ENCODE measurements at places on chromosomes 7 and 10.

- no peak for DNase-seq
Measured at GRCh38 chr7:80678707-80679106, 40.3 kb downstream of the CD36 start.

- no peak for DNase-seq
Measured at GRCh38 chr7:133941496-133941895, 185.6 kb upstream of the LRGUK start.

- DNase-seq = no peak
Measured at GRCh38 chr7:85748861-85749260, 562.0 kb upstream of the SEMA3D start.

DNA sequence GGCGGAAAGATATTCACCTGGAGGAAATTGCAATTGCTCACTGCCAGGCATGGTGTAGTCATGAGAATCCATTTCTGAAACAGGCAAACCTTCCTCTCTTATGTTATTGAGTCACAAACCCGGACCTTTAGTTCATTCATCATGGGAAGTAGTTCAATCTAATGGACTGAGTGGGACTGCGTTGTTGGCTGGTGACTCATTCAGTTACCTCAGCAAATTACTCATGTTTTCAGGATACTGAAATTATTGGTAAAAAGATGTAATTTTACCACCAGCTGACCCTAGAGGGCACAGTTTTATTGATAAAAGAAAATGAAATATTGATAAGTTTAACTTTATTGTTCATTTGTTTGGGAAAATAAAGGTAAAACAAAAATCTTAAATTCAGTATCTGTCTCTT, 1194.4 kb upstream of the SORCS1 start:
- DNase-seq = no peak

DNA sequence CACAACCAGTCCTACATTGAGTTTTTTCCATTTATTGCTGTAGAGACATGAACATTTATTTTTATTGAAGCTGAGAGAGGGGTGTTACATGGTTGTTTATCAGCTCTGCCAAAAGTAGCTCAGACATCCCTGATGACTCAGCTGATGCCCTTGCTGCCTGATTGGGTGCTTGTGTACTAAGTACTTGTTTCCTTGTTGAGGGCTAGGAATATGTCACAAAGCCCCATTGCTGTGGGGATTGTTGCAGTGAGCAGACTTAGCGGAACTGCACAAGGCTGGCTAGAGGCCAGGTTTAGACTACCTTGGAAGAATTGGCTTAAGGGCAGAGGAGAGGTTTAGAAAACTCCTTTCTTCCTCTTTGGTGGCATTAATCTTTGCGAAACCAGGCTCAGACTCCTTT, 110.6 kb downstream of the AUTS2 start:
- no peak for DNase-seq

- no peak for DNase-seq
Measured at GRCh38 chr7:20777377-20778062, 9.2 kb downstream of the SP8 start.

DNA sequence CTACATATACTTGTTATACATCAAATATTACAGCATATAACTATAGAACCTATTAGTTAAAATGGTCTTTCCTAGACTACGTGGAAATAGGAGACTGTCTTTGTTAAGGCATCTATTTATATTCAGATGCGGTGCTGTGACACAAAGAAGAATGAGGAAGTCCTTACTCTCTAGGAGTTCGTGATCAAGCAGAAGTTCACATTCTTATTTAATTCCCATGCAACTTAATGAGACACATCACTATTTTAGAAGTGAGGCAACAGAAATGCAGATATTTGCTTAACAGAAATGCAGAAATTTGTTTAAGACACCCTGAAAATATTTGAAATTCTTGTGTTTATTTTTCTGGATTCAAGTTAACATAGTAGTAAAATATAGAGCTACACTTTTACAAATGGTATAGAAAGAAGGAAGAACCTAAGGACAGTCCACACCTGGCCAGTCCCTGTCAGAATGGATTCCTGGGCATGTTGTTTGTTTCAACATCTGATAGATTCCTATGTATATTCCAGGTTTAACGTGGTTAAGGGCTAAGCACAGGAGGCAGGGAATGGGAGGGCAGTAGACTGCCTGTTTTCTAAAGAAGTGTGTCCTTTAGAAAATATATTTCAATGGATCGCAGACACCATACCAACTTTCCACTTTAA, 70.6 kb upstream of the NXPH1 start:
- DNase-seq = no peak

DNA sequence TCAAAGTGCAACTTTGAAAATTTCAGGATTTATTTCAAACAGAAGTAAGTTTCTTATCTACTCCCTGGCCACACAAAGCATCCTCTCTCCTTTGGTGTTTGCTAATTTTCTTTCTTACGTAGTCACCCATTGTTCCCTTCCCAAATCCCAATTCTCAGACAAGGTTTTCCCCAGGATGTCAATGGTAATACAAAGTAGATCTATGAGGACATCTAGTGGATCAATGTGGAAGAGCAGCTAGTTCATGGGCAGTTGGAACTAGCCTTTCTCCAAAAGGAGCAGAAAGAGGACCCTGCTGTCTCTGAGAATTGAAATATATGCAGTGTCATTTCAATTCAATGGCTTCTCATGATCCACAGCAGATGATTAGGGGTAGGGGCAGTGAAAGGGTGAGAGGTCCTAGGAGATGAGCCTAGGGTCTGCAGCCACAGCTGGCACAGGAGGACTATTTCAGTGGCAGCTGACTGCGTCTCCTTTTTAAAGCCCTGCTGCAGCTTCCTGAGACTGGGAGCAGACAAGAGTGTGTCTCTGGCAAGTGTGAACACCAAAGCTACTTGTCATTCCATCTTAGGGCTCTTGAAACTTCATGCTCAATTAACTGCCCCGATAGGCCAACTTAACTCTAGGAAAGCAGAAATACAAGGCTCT, 632.6 kb downstream of the KCNMA1 start:
- DNase-seq = no peak

GRCh38 chr7:143172354-143172753, 10.9 kb upstream of the TAS2R39 start:
- no peak for DNase-seq

GRCh38 chr7:44471850-44472249, 18.6 kb downstream of the NUDCD3 start:
- no peak for DNase-seq

- DNase-seq = no peak
Measured at GRCh38 chr7:31044529-31044928, 7.6 kb upstream of the ADCYAP1R1 start.

GRCh38 chr7:68964060-68964459, 634.2 kb upstream of the AUTS2 start:
- DNase-seq = no peak

DNA sequence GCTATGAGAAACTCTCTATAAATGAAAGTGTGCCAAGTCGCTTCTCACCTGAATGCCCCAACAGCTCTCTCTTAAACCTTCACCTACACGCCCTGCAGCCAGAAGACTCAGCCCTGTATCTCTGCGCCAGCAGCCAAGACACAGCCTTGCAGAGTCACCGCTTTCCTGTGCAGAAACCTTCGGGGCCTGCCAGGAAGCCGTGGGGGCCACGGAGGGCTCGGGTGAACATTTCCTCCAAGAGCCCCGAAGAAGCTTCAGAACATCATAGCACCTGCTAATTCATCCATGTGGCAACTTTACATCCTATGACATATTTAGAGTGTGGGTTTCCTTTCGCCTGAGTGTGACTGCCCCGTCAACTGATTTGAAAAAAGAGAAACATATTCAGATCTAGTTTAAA, 55.7 kb upstream of the PRSS58 start:
- no peak for DNase-seq

- no peak for DNase-seq
Measured at GRCh38 chr7:87816389-87816788, 59.8 kb downstream of the SLC25A40 start.

DNA sequence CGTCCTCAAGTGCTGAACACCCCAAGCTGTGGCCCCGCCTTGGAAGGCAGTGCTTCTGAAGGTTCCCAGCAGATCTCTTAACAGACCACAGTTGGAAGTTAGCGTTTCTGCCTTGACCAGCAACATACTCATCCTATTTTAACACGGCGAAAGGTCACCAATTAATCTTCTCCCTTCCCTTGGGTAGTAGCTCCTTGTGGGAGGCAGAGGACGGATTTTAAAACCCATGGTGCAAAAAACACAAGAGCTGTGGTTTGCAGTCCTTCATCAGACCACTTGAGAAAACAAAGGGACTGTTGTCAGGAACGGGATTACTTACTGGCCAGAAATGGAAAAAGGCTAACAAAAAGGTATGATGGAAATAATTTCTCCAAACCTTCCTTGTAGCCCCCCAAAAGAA, 87.3 kb downstream of the BEND7 start:
- DNase-seq = no peak

DNA sequence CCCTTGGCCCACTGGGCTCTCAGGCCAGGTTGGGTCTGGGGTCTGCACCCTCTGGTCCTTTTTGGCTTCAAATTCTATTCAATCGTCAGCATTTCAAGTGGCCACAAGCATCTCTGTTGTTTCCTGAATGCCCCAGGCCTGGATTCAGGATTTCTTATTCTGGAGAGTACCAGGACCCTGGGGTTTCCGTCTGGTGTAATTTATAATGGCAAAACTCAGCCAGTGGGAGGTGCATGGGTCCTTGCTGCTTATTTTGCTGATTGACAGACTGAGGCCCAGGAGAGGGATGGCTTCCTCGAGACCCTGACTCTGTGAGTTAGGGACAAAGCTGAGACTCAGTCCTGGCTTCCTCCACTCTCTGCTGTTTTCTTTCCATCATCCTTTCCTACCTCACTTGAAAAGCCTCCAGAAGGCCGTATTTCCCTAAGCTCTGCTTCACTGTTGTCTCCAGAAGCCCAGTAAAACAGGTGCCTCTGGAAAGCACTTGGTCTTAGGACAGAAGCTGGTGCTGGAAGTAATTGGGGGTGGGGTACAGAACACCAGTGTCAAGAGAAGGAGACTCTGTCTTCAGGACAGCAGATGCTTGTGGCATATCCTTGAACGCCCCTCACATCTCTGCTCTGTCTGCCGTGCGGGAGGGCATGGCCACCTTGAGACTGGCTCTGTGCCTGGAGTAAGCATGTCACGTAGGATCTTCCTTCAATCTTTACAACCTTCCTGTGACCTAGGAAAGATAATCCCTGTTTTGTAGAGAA, 39.4 kb upstream of the SH2D4B start:
- no peak for DNase-seq

DNA sequence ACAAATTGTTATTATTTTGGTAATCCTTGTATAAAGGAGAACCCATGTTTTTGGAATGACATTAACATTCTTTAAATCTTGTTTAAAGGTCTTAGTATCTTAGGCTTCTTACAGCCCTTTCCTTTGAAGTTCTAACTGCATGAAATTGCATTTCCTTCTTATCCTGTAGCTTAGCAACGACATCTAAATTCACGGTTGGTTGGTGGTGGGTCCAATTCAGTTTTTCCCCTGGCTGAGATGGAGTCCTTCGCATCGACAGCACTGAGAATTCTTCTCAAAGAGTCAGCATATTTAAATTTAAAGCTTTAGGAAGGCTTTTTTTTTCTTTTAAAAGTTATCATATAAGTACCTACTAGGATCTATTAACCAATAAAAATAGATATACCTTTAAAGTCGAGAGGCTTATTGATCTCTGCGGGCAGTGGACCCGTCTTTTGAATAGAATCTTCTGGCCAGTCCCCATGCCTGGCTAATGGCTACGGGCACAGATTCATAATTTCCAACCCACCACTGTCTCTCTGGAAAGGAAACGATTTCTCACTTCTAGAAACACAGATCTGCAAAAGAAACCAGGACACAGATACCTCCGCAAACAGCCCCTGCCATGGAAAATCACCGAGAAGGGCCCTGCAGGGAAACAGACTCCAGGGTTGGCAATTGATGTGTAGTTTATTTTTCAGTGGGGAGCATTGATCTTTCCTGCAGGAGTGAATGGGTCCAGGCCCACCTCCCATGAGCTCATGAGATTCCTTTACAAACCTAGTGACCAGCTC, 63.4 kb downstream of the RAMP3 start:
- DNase-seq = no peak

Data from activated T-cell treated with anti-CD3 and anti-CD28 coated beads for 24 hours (primary cell).